Fibroblast of pulmonary artery (primary cell): ENCODE measurements at places on chromosomes 13 and 19.
A peak's percentile ranks its signal among the peaks of the same experiment; 100 is the strongest.

DNA sequence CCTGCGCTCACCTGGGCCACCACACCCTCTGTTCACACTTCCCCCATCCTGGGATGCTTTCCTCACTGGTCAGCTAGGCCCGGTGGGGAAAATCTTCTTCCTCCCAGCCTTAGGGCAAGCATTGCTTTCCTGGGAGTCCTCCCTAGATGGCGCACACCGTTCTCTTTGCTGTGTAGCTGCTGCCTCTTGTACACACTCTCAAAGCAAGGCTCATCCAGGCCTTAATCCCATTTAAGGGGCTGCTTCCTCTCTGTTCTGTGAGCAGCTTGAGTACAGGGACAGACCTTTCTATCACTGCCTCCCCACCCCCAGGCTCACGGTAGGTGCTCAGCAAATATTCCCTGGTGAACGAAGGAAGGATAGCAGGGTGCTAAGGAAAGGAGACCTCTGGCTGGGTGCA is 11.1 kb downstream of the SLC7A10 start:
- DNase-seq = peak; percentile 42

DNA sequence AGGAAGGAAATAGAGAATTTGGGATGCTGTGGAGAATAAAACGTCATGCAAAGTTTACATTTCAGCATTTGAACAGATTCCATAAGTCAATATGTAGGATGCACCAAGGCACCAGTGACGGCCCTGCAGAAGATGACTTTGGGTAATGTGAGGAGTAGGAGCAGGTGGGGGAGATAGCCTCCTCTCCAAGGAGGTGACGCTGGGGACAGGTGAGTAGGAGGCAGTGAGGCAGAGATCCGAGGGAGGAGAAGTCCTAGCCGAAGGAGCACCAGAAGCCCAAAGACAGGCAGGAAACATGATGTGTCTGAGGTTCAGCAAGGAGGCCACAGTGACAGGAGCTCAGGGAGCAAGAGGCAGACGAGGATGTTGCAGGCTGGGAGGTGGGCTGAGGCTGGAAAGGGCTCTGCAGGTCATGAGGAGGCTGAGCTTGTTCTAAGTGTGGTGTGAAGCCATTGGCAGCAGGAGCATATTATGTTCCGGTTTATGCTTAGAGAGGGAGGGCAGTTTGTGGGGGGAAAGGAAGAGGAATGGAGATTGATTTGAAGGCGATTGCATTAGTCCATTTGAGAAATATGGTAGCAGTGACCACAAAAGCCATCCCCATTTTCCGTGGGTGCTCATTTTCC is 55.7 kb upstream of the C1QTNF9 start:
- DNase-seq = no peak

DNA sequence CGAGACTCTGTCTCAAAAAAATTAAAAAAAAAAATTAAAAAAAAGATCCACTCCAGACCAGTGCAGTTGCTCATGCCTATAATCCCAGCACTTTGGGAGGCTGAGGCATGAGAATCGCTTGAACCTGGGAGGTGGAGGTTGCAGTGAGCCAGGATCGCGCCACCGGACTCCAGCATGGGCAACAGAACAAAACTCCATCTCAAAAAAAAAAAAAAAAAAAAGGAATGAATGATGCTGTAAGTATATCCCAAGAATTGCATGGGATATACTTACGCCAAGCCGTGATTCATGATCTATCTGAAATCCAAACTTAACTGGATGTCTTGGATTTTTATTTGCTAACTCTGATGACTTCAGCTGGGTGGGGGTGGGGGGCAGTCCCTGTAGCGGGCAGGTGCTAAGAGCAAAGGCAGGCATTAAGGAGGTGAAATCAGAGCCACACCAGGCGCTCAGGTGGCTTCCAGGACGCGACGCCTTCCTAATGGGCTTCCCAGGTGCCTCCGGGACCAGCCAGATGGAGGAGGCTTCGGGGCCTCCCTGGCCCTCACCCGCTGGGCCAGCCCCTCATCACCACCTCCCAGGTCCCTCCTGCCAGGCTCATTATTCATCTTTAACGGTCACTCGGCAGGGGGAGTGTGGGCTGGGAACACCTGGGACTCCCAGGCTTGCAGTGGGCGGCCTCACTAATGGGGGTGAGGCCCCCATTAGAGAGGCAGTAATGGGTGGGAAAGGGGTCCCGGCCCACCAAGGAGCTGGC is 11.4 kb upstream of the FUT5 start:
- no peak for DNase-seq

DNA sequence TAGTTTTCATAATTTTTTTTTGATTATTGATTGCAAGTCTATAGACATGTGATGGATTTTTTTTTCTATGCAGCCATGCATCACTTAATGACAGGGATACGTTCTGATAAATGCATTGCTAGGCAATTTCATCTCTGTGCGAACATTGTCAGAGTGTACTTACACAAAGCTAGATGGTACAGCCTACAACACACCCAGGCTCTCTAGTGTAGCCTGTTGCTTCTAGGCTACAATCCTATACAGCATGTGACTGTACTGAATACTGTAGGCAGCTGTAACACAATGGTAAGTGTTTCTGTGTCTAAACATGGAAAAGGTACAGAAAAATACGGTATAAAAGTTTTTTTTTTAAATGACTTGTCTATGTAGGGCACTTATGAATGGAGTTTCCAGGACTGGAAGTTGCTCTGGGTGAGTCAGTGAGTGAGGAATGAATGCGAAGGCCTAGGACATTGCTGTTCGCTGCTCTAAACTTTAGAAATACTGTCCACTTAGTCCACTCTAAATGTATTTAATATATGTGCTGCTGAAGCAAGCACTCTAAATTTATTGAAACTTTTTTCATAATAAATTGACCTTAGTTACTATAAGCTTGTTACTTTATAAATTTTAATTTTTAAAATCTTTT is 20.3 kb downstream of the SPATA13 start:
- peak; percentile 32 for DNase-seq
